ENCODE measurements at places on chromosomes 16 and 17. TPM values are rescaled to one million over a fixed set of nuclear protein-coding genes. Genes with fewer than 3 reads are reported as not detected.

- peaks cover 23% of the 10 kb centered on the region for H3K4me1 ChIP-seq
- DNase-seq: peak; percentile 82
- H3K36me3 ChIP-seq: no peaks in the 10 kb centered on the region
- peak overlapping the region; percentile 72 for H3K27ac ChIP-seq
- H3K4me3 ChIP-seq: peak overlapping the region; percentile 39
- no peaks in the 10 kb centered on the region for H3K27me3 ChIP-seq
Measured at GRCh38 chr16:2686912-2687507, 4.7 kb downstream of the KCTD5 start.

Gene MYL11
- total RNA-seq: not detected

Gene ALOX12B
- 0.29 TPM for total RNA-seq

Gene PRPF8
- total RNA-seq: 423 TPM

All from B cell (primary cell).